MG63 (cell line): ENCODE measurements at places on chromosomes 16 and 17.
A peak's percentile ranks its signal among the peaks of the same experiment; 100 is the strongest.

- DNase-seq: peak; percentile 83
Observed at GRCh38 chr17:35119370-35120165, at the start of gene RAD51D. TSS of gene RAD51D (minus strand) at chr17:35119860. CDS start at chr17:35119613, 247 bp downstream.

GRCh38 chr17:75404223-75404730, 1.2 kb downstream of the GRB2 start:
- peak; percentile 70 for DNase-seq

GRCh38 chr17:8574687-8575086, 55.8 kb downstream of the MYH10 start:
- no peak for DNase-seq

DNA sequence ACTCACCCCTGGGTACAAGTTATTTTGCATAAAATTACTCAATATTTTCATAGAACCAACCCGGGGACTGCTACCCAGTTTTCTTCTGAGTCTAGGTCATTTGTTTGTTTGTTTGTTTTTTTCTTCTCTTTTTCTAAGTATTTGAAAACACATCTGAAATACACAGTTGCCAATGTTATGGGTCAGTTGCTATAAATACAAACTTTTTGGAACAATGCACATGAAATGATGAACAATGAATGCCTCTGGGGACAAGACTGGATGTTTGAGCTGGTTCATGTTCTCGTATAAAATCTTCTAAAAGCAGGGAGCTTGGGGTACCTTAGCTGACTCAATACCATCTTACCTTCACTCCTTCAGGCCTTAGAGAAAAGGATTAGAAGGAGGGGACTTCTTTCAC, 30.5 kb downstream of the TMEM238L start:
- no peak for DNase-seq
